ENCODE measurements at places on chromosomes 3 and 15.

DNA sequence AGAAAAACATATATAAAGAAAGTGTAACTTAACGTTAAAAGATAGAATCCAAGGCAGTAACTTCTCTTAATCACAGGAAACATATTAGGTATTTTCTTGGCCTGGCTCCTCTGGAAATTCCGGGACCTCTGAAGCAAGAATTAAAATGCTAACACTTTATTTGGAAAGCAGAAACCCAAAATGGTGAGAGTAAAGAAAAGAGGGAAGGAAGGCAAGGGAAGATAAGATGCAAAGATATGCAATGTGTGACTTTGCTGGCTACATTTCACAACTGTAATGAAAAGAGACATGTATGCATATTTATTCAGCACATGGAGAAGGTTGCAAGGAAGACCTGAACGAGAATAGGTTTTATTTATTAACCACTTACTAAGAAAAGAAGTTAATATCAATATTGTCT, 372.5 kb downstream of the TBL1XR1 start:
- no peak overlapping the region for H3K4me3 ChIP-seq
- H3K27me3 ChIP-seq: peaks cover 11% of the 10 kb centered on the region
- no peaks in the 10 kb centered on the region for H3K4me1 ChIP-seq
- H3K27ac ChIP-seq: no peak overlapping the region

DNA sequence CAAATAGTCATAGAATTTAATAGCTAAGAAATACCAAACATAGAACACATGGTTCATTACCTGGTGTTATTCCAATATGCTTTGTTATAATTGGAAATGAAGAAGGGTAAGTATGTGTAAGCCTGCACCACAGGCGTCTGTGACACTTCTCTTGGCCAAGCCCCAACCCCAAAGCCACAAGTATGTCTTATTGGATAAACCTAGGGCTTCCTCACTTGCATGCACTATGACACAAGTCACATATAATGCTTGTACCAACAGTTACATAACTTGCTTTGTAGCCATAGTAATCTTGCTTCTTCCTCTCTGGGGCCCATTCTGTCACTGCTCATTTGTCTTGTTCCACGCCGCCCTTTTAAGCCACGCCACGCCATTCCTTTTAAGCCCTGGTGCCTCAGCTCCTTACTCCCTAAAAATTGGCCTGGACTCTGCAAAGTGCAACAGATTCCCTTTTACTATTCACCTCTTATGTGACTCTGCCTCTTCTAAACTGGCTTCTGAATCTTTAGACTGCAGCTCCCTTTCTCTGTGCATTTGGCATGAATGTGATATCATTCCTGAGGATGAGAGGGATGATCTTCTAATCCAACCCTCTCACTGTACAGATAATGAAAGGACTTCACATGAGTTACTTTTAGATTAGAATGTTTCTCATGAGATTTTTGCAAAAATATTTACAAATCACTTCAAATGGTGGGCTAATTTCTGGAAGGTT, 48.1 kb upstream of the EPHA3 start:
- H3K27me3 ChIP-seq: no peaks in the 10 kb centered on the region
- no peak for DNase-seq
- H3K36me3 ChIP-seq: no peaks in the 10 kb centered on the region
- no peaks in the 10 kb centered on the region for H3K4me1 ChIP-seq

DNA sequence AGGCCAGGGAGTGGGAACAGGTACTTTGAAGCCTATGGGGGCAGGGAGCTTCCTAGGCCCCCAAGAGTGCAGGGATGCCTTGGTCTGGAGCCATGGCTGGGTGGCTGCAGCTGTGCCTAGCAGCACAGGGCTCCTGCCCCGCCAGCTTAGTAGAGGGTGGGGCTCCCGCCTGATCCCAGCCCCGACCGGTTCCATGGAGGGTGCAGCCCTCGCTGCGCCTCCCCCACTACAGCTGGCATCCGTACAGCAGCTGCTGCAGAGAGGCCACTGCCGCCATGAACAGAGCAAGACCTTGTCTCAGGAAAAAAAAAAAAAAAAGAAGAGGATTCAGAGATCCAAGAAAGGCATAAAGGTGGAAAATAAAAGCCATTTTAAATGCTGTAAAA, 277.2 kb downstream of the UBE2E2 start:
- no peaks in the 10 kb centered on the region for H3K27me3 ChIP-seq
- no peaks in the 10 kb centered on the region for H3K36me3 ChIP-seq
- no peak for DNase-seq
- H3K27ac ChIP-seq: no peak overlapping the region
- H3K4me1 ChIP-seq: peaks cover 24% of the 10 kb centered on the region

- H3K4me1 ChIP-seq: peaks cover 20% of the 10 kb centered on the region
- H3K27ac ChIP-seq: peak overlapping the region; percentile 9
- H3K36me3 ChIP-seq: no peaks in the 10 kb centered on the region
- no peak for DNase-seq
- H3K27me3 ChIP-seq: peaks cover 4% of the 10 kb centered on the region
Observed at GRCh38 chr3:32275506-32275905, 37.0 kb downstream of the CMTM8 start.

DNA sequence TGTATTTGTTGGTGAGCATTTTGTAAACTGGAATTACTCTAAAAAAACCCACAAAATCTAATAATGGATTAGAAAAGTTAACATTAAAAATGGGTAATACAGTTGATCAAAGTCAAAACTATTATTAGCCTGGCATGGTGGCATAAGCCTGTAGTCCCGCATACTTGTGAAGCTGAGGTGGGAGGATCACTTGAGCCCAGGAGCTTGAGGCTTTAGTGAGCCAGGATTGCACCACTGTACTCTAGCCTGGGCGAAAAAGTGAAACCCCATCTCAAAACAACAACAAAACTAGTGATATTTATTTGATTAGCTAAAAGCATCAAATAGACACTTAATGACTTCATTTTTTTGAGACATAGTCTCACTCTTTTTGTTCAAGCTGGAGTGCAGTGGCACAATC, 3.6 kb downstream of the SNX1 start:
- DNase-seq: no peak
- peaks cover 76% of the 10 kb centered on the region for H3K4me1 ChIP-seq
- no peak overlapping the region for H3K4me3 ChIP-seq
- H3K27ac ChIP-seq: peak overlapping the region; percentile 61
- no peaks in the 10 kb centered on the region for H3K36me3 ChIP-seq

DNA sequence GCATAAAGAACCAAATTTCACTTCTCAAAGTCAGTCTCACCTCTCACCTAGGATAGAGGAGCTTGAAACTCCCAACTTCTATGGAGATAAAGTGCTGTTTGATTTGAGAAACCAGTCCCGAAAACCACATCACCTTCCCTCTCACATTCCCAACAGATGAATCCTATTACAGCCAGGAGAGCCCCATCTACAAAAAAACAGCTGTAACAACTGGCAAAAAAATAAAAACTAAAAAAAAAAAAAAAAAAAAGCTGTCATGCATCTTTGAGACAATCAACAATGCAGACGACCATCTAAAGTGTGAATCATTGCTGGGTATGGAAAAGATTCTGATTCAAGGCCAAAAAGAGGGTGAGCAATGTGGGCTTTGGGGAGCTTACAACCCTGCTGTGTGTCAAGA, 23.8 kb downstream of the HOMER2 start:
- no peak overlapping the region for H3K27ac ChIP-seq
- H3K27me3 ChIP-seq: no peaks in the 10 kb centered on the region
- H3K4me1 ChIP-seq: peaks cover 8% of the 10 kb centered on the region
- H3K4me3 ChIP-seq: no peak overlapping the region

GRCh38 chr3:72721683-72722381, 126.4 kb downstream of the SHQ1 start:
- H3K36me3 ChIP-seq: no peaks in the 10 kb centered on the region
- H3K4me3 ChIP-seq: no peak overlapping the region
- peaks cover 21% of the 10 kb centered on the region for H3K4me1 ChIP-seq
- no peak for DNase-seq
- H3K27me3 ChIP-seq: no peaks in the 10 kb centered on the region
- H3K27ac ChIP-seq: no peak overlapping the region

DNA sequence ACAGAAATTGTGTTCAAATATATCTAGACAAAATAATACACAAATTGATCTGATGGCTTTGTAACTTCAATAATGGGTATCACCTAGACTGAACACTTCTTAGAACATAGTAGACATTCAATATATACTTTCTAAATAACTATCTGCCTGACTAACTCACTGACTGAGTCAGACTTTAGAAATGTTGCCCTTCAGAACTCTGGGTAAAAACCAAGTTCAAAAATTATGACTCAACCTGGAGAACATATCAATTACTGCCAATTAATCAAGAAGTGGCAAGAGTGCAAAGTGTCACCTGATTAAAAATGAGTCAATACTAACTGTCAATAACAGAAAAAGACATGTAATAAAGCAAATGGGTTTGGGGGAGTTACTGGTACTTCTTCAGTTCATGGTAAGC, 144.6 kb upstream of the TMCO5A start:
- no peak overlapping the region for H3K4me3 ChIP-seq
- DNase-seq: no peak
- no peak overlapping the region for H3K27ac ChIP-seq
- H3K36me3 ChIP-seq: no peaks in the 10 kb centered on the region
- no peaks in the 10 kb centered on the region for H3K27me3 ChIP-seq

DNA sequence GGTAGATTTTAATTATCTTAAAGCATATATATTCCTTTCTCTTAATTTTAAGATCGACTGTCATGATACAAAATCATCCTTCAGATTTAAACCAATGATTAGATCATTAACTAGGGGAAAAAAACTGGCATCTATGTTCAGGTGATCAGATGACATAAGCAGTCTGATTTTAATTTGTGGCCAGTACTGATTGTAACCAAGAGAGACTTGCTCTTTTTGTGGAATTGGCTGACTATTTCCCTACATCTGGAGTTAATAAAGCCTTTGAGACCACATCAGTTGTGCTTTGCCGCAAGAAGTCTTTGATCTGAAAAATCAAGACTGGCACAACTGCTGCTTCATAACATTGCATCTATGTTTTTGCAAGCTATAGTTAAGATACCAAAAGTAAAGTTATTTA, 148.4 kb upstream of the CGNL1 start:
- no peak overlapping the region for H3K4me3 ChIP-seq
- peaks cover 9% of the 10 kb centered on the region for H3K4me1 ChIP-seq
- H3K27ac ChIP-seq: no peak overlapping the region

- H3K27ac ChIP-seq: no peak overlapping the region
- H3K4me1 ChIP-seq: peaks cover 8% of the 10 kb centered on the region
- no peak overlapping the region for H3K4me3 ChIP-seq
- H3K36me3 ChIP-seq: no peaks in the 10 kb centered on the region
- DNase-seq: no peak
Observed at GRCh38 chr3:8713901-8714759, 19.5 kb upstream of the CAV3 start.

GRCh38 chr3:138625707-138626365, 17.3 kb downstream of the FAIM start:
- H3K27me3 ChIP-seq: no peaks in the 10 kb centered on the region
- no peak overlapping the region for H3K4me3 ChIP-seq
- peaks cover 15% of the 10 kb centered on the region for H3K36me3 ChIP-seq
- no peak overlapping the region for H3K27ac ChIP-seq
- DNase-seq: no peak
- H3K4me1 ChIP-seq: no peaks in the 10 kb centered on the region

Measured in left ventricle myocardium inferior (tissue), 1 donor.